Lower lobe of right lung (tissue), 2 donors: ENCODE measurements at places on chromosomes 4 and X. TPM values are rescaled to one million over a fixed set of nuclear protein-coding genes. Genes with fewer than 3 reads are reported as not detected.
A peak's percentile ranks its signal among the peaks of the same experiment; 100 is the strongest.

DNA sequence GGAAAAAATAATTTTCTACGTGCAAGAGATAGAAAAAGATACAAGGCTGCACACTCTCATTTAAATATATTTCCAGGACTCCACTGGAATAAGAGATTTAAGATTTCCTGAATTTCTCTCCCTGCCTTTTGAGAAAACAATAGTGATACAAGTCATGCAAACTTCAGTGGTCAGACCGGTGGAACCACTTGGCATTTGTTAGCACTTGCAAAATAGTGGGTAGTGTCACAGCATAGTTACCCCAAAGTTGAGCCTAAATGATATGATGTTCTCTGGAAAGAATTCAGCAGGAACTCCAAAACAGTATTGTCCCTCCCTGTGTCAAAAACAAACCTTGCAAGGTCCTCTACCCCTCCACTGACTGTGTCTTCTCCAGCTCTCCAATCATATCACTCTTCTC is 102.3 kb downstream of the ANKRD50 start:
- H3K27ac ChIP-seq, result no peak overlapping the region
- H3K4me3 ChIP-seq, result no peak overlapping the region
- no peaks in the 10 kb centered on the region for H3K27me3 ChIP-seq
- H3K4me1 ChIP-seq, result no peaks in the 10 kb centered on the region
- DNase-seq, result peak; percentile 35
- no peaks in the 10 kb centered on the region for H3K36me3 ChIP-seq

Gene PRR32
- not detected for total RNA-seq

- no peak overlapping the region for H3K27ac ChIP-seq
- no peak for DNase-seq
- no peaks in the 10 kb centered on the region for H3K4me1 ChIP-seq
- H3K27me3 ChIP-seq, result no peaks in the 10 kb centered on the region
Measured at GRCh38 chrX:125295337-125295736, 24.3 kb upstream of the TEX13C start.

GRCh38 chr4:137678796-137679195 is 146.5 kb upstream of the PCDH18 start:
- no peaks in the 10 kb centered on the region for H3K36me3 ChIP-seq
- no peaks in the 10 kb centered on the region for H3K4me1 ChIP-seq
- no peak overlapping the region for H3K27ac ChIP-seq
- no peaks in the 10 kb centered on the region for H3K27me3 ChIP-seq

DNA sequence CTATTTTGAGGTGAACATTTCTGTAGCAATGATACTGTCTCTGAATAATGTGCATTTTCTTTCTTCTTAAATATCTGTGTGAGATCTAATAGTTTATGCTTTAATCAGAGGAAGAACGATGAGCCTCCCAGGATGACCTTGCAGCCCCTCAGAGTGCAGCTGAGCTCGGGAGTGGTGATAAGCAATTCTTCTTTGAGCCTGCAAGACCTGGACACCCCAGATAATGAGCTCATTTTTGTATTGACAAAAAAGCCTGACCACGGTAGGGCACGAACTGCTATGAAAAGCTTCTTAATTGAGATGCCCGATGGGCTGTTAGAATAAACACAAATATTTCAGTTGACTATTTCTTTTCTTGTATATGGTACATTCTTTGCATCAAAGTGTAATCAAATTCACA is 105.0 kb upstream of the ANXA3 start:
- no peak overlapping the region for H3K4me3 ChIP-seq
- no peaks in the 10 kb centered on the region for H3K4me1 ChIP-seq
- H3K27me3 ChIP-seq, result no peaks in the 10 kb centered on the region
- no peak for DNase-seq
- H3K27ac ChIP-seq, result no peak overlapping the region

DNA sequence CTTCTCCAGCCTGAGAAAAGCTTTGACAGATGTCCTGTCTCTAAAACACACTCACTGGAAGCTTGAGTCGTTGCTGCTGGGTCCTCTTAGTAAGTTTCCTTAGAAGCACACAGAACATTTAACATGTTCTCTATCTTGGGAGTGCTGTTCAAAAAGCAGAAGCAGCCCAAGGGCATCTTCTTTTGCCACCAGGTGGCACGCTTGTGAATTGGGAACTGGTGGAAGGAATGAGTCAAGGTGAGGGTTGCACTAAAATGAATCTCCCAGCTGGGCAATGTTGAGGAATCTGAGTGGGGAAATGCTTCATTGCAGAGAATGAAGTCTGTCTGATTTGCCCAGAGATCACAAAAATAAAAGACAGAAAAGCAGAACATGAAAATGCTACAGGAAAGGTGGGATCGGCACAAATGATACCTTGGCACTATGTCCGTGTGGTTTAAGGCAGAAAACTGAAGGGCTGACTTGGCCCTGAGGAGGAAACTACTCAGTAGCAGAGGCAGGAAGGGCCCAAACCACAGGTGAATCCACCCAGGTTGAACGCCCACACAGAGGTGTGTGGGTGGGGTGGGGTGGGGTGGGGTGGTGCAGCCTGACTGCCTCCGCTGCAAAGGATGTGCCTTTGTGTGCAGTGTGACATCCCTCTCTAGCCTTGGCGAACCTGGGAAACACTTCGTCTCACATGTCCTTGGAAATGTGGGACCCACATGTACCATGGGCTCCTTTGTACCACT is 26.0 kb downstream of the KIT start:
- no peak for DNase-seq
- H3K4me1 ChIP-seq, result no peaks in the 10 kb centered on the region
- no peak overlapping the region for H3K27ac ChIP-seq
- no peaks in the 10 kb centered on the region for H3K36me3 ChIP-seq
- H3K4me3 ChIP-seq, result no peak overlapping the region
- H3K27me3 ChIP-seq, result no peaks in the 10 kb centered on the region

DNA sequence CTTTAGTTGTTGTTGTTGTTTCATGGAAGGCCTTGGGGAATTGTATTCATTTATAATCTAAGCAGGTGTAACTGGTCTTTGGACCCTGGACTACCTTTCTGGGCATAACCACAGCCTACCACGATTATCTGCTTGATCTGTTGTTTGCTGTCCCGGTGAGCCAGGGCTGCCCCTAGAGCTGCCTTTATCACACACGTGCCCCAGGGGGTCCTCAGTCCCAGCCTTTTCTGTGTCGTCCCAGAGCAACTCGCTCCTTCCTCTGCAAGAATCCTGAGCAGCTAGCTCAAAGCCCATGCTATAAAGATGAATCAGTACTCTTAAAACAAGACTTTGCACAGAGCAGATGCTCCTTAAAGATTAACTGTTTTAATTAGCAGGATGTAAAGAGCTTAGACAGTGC is 273.2 kb downstream of the EVC2 start:
- no peaks in the 10 kb centered on the region for H3K4me1 ChIP-seq
- no peak overlapping the region for H3K4me3 ChIP-seq
- H3K36me3 ChIP-seq, result no peaks in the 10 kb centered on the region
- H3K27ac ChIP-seq, result no peak overlapping the region

GRCh38 chr4:134645778-134646177 is 444.2 kb upstream of the PABPC4L start:
- no peak for DNase-seq
- no peaks in the 10 kb centered on the region for H3K27me3 ChIP-seq
- no peaks in the 10 kb centered on the region for H3K4me1 ChIP-seq

Gene ITGB1BP2
- total RNA-seq, result 1.4 TPM

GRCh38 chr4:76053730-76054129 is 17.9 kb upstream of the CXCL11 start:
- H3K36me3 ChIP-seq, result no peaks in the 10 kb centered on the region
- H3K27me3 ChIP-seq, result no peaks in the 10 kb centered on the region
- no peak for DNase-seq

DNA sequence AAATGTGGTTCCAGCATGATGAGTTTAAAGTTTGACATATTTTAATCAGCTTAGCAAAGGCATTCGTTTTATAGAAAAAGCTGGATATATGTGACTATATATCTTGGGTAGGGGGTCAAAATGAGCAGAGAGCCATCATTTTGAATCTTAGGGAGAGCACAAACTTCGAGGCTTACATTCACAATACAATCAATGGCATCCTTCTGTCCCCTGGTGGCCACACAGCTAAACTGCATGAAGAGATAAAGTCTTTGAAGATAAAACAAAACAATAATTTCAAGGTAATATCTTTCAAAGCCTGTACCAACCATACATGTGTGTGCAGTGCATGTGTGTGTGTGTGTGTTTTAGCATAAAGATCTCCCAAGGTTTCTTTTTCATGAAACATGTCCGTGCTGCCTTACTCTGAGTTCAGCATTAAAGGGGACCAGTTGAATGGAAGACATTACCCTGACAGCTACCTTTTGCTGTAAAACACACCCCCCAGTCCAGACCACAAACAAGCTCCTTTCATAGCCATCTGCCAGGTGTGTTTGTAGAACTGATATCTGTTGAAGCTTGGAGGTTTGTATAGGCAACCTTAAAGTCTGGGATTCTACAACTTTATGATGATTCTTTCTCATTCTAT is 22.0 kb downstream of the DYNLT3 start:
- H3K36me3 ChIP-seq, result no peaks in the 10 kb centered on the region
- H3K27me3 ChIP-seq, result no peaks in the 10 kb centered on the region
- DNase-seq, result peak; percentile 36
- no peak overlapping the region for H3K4me3 ChIP-seq
- no peak overlapping the region for H3K27ac ChIP-seq

Gene WAS
- 40.3 TPM for total RNA-seq

DNA sequence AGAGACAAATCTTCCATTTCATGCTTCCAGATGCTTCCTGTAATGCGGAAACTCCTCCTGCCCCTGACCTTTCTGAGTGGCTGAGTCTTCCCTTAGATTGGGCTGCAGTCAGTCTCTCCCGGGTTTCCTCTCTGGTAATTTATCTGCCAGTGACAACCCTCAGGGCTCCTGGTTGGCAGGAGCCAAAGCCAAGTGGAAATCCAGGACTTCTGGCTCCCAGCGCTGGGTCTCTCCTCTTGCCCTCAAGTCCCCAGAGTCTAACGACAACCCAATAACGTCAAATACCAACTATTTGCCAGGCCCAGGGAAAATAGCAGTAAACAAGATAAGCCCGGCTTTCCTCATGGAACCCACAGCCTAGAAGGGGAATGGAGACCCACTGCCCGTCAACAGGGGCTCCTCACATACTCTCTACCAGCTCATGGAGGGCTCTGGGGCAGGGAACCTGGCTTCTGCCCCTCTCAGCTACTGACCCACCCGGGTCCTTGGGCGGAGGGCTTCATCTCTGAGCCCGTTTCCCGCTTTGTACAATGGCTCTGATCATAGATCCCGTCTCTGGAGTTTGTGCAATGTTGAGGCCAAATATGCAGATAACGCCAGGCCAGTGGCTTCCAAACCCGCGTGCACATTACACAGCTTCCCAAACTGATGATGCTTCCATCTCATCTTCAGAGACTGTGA is 1.1 kb upstream of the TBC1D14 start:
- H3K27ac ChIP-seq, result peak overlapping the region; percentile 97
- no peak for DNase-seq
- H3K27me3 ChIP-seq, result no peaks in the 10 kb centered on the region
- peaks cover 41% of the 10 kb centered on the region for H3K4me1 ChIP-seq

Gene TMEM47
- 24.8 TPM for total RNA-seq

Gene SMARCA1
- total RNA-seq, result 23.2 TPM

Gene JCHAIN
- 191 TPM for total RNA-seq

DNA sequence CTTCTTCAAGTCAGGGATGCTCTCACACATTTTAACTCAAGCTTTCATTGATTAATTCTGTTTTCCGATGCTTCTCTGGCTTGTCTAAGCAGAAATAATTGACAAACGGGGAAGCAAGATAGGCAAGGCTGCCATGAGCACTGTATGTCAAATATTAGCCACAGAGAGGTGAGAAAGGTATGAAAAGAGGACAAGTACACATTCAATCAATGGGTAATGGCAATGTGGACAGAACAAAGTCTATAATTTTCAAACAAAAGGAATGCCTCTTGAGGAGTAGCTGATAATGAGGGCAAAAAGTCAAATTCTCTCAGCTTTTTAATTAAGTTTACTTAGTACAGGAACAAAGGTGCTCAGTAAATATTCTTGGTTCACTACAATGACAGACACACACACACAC is 19.6 kb downstream of the COX7B2 start:
- no peaks in the 10 kb centered on the region for H3K27me3 ChIP-seq
- H3K36me3 ChIP-seq, result no peaks in the 10 kb centered on the region
- no peaks in the 10 kb centered on the region for H3K4me1 ChIP-seq
- no peak for DNase-seq
- no peak overlapping the region for H3K27ac ChIP-seq

- no peaks in the 10 kb centered on the region for H3K27me3 ChIP-seq
- no peak overlapping the region for H3K27ac ChIP-seq
- H3K4me1 ChIP-seq, result no peaks in the 10 kb centered on the region
- H3K4me3 ChIP-seq, result no peak overlapping the region
- no peaks in the 10 kb centered on the region for H3K36me3 ChIP-seq
- no peak for DNase-seq
Measured at GRCh38 chrX:42673301-42673810, 104.6 kb downstream of the PPP1R2C start.

Gene FAM47C
- total RNA-seq, result not detected

- H3K27me3 ChIP-seq, result no peaks in the 10 kb centered on the region
- DNase-seq, result no peak
- H3K36me3 ChIP-seq, result no peaks in the 10 kb centered on the region
- H3K4me1 ChIP-seq, result no peaks in the 10 kb centered on the region
- no peak overlapping the region for H3K4me3 ChIP-seq
Measured at GRCh38 chrX:17544821-17545220, 169.8 kb downstream of the NHS start.

DNA sequence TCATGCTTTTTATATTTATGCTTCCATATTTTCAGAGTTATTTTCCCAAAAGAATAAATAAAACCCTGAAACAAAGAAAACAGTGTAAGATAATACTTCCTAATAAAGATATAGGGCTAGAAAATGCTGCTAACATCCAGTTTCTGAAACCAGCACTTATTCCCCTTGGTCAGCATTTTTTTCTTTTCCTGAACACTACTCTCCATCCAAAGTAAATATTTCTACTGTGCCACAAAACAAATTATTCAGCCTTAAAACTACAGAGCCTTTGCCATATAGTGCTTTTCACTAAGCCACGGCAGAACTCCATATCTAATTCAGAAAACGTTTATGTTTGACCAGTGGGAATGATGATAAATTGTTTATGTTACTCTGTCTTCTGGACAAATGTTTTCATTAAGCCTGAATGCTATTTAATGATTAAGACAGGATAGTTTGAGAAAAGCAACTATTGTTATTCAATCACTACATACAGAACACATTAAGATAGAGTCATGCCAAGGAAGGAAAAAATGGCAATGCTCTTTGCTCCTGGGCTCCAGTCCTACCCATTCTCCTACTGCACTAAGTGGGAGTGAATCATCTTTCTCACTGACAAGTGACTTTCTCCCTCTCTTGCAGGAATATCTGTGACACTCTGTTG is 723.9 kb downstream of the FAT4 start:
- H3K4me3 ChIP-seq, result no peak overlapping the region
- H3K27ac ChIP-seq, result no peak overlapping the region
- H3K27me3 ChIP-seq, result no peaks in the 10 kb centered on the region
- no peaks in the 10 kb centered on the region for H3K4me1 ChIP-seq

DNA sequence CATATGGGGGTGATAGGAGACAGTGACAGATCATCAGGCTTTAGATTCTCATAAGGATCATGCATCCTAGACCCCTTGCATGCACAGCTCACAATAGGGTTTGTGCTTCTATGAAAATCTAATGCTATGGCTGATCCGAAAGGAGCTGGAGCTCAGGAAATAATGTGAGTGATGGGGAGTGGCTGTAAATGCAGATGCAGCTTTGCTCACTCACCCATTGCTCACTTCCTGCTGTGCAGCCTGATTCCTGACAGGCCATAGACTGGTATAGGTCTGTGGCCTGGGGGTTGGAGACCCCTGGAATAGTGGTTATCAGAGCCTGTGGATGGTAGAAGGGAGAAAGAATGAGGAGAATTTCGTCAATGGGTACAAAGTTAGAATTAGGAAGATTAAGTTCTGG is 2751.1 kb downstream of the ARAP2 start:
- no peaks in the 10 kb centered on the region for H3K36me3 ChIP-seq
- H3K4me3 ChIP-seq, result no peak overlapping the region
- H3K4me1 ChIP-seq, result no peaks in the 10 kb centered on the region
- no peaks in the 10 kb centered on the region for H3K27me3 ChIP-seq
- no peak overlapping the region for H3K27ac ChIP-seq

Gene NAT8L
- 0.24 TPM for total RNA-seq

Gene TEX13D
- not detected for total RNA-seq
